ENCODE measurements at places on chromosomes 3 and 15.

DNA sequence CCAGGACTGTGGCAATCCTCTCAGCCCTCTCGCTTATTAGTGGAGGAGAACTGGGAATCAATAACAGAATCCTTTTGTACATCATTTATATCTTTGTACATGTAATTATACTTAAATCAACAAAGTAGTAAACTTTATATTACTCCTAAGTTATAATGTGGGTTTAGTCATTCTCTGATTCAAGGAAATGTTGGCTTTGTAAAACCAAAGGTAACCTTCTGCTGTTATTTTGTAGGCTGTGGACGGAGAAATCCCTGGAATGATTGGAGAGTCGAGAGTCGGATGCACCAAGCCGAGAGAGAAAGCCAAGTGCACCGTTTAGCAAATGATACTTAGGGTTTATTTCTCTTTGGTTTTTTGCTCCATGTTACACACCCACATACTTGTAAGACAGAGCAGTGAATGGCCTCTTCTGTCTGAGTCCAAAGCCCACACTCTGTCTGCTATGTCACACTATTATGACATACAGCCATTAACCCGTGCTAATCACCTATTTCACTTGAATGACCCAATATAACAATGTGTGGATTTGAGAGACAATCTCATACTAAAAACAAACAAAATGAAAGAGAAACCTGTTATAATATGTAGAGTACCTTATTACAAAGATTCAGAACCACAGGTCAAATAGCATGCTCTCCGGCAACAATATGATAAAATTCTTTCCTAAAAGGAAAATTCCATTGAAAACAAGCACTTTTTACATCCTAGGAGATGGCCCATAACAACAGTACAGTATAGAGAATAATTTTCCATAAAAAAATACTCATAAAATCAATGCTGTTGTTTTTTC lies 72.2 kb downstream of the MECOM start:
- no peak for DNase-seq

GRCh38 chr3:108459225-108459624 lies 51.2 kb downstream of the MYH15 start:
- no peak for DNase-seq

DNA sequence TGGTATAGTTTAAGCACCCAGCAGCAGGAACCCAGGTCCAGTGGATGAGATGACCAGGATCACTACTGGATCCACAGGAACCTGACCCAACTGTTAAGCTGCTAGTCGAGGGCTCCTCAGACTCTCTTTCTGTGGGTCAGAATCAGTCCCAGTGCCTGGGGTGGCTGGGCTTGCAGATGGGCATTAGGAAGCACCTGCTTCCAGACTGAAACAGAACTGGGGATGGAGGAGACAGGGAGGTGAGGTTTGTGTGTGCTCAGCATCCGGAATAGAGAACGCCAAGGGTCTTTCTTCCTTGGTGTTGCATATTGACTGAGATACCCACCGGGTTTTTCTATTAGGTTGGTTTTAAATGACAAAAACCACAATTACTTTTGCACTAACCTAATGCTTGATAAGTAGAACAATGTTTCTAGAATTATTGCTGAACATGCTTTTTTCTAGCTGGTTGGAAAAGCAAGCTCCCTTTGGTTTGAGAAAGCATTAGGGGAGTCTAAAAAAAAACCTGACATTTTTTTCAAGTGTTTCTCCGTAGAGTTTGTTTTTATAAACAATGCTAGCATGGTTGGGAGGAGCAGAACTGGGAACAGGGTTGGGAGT lies 779 bp downstream of the ST3GAL6 start:
- no peak for DNase-seq

DNA sequence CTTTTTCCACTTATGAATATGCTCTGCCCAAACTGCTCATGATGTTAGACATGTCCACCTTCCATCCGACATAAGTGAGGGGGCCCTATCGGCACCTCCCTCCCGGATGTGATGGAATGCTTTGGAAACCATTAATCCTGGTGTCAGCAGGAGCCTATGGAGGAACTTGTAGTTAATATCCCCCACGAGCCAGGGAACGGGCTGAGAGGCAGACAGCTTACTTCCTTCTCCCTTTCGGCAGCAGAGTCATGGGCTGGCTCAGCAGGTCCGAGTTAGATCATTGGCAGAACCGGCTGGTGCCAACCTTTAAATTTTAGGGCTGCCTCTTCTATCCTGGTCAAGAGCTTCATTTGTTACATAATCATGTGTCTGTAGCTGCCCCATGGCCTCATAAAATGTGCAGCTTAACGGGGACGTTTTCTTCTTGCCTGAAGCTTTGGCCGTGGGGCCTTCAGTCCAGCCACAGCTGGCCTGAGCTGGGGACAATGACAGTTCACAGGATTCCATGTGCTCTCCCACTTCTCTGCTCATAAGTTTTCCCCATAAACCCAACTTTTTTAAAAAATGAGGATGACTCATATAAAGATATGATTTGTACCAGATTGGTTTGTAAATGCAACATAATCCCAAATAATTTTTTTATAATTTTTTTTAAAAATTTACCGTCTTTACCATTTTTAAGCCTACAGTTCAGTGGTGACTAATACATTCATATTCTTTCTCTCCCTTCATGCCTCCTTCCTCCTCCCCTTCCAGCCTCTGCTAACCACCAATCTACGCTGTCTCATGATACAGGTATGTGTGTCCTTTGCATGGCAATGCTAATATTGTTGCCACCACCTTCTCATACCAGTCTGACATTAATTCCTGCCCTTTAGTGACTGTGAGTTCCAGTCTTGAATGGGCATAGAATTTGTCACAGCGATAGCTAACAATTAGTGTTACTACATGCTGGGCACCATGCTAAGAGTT lies 62.2 kb upstream of the RGMA start:
- DNase-seq, result no peak

- DNase-seq, result no peak
Observed at GRCh38 chr3:175346573-175347356, 487.6 kb downstream of the NAALADL2 start.

- DNase-seq, result no peak
Observed at GRCh38 chr3:143771258-143771657, 77.0 kb downstream of the SLC9A9 start.
